ENCODE measurements at places on chromosomes 2 and 18.

DNA sequence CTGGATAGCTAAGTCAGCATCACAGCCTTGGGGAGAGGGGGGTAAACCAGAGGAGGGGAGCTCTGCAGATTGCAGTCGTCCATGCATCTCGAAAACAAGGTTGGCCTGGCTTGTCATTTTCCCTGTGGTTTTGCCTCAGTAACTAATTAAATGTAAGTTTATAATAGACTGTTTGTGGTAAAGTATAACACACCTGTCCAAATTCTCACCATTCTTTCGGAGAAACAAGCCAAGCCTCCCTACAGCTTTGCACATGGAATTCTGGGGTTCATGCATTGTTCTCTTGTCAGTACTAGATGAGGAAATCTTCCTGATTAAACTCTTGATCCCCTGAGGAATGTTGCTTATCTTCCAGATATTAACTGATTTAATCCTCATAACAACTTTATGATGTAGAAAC, 1065.2 kb upstream of the FAM98A start:
- DNase-seq, result no peak

DNA sequence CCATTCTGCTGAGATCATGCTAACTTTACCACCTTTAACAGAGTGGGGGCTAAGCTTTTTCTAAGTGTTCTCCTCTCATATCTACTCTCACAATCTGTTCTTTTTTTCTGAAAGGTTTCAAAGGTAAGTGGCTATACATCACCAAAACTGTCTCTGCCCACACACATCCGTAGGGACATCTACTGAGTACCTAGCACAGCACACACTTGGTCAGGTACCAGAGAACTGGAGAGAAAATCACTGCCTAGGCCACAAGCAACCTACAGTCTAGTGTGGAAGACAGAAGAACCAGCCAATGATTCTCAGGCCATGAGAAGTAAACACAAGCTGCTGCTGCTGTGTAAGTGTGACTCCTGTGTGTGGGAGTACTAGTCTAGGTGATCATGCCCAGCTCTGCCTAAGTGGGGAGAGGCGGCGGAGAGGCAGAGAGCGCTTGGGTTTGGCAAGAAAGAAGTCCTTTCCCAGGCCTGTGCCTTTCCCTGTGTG, 176.1 kb upstream of the ZFP36L2 start:
- DNase-seq, result no peak

DNA sequence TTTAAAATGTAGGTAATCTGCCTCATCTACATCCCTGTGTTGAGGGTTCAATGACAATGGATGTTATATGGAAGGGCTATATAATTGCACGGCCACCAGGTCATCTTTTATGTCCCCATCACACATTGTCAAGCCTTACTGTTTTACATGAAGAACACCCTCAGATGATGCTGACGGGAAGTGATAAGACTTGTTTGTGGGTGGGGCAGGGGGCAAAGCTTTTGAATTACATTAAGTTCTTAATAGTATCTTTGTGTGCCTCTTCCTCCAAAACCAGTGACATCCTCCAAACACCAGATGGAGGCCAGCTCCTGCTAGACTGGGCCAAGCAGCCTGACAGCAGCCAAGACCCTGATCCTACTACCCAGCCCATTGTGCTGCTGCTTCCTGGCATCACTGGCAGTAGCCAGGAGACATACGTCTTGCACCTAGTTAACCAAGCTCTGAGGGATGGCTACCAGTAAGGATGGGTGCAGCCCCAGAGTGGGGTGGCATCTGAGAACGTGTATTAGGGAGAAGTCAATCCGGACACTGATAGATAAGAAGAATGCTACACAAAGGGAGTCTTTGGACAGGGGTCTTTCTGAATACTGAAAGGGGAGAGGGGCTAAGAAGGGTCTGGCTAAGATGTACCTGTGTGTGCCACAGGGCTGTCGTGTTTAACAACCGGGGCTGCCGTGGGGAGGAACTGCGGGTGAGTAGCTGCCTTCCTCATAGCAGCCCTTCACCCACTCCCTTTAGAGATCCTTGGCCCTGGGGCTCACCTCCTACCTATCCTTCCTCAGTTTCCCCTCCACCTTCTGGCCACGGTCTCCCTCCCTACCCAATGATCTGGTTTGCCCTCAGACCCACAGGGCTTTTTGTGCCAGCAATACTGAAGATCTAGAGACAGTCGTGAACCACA, 5.3 kb downstream of the ABHD1 start:
- DNase-seq, result no peak

DNA sequence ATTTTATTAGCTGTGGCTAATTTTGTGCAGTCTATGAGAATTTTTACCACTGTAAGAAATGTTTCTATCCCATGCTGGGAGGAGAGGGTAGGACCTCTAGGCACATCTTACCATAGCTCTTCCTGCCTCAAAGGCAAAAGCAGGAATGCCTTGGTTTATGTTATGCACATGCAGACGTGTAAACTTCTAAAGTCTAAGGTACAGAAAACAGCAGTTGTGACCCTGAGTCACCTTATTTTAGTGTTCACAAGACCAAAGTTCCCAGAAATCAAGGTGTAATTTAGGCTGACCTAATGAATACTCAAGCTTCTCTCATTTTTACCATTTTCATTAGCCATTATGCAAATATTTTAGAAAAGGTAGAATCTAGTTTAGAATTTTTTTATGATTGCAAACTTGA, 15.4 kb upstream of the WIPF1 start:
- no peak for DNase-seq

DNA sequence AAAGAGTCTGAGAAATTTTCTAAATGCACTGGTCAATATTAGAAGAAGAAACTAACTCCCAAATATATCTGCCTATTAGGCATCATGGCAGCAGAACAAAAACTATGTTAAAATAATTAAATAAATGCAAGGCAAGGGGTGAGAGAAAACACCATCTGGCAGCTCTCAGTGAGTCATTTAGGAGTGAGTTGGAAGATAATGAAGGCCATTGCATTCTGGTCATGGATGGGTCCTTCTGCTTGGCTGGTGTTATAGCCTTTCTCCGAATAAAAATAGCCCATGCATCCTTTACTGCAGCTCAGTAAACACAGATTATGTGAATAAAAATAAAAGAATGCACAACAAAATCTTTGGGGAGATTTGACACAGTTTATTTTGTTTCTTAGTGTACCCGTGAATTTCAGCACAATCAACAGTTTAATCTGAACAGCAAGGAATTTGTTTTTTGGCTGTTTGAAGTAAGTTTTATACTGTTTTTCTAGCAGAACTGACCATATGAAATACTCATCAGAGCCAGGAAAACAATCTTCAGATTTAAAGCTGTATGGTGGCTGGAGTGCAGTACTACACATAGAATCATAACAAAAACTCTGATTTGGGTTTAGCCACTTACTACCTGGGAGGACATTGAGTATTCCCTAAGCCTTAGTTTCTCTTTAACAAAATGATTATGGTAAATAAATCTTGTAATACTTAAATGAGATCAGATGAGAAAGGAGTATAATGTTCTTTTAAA, 225.1 kb upstream of the ITGA4 start:
- no peak for DNase-seq

DNA sequence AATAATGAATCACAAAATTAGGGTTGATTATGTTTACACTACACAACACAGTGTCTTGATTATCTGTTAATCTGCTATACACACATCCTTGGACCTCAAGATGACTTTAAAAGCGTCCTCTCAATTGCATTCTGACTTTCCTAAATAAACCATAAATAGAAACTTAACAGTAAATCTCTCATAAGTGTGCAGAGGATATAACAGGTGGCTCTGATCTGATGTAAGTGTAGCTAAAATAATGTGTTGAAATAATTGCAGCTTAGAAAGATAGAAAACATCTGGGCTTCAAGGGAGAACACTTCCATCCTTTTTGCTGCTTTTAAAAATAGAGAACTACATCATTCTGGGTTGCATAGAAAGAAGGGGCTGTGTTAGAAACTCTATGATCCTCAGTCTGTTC, 78.4 kb upstream of the EFEMP1 start:
- peak; percentile 30 for DNase-seq

GRCh38 chr2:233338812-233339368, 15.4 kb upstream of the DGKD start:
- no peak for DNase-seq

DNA sequence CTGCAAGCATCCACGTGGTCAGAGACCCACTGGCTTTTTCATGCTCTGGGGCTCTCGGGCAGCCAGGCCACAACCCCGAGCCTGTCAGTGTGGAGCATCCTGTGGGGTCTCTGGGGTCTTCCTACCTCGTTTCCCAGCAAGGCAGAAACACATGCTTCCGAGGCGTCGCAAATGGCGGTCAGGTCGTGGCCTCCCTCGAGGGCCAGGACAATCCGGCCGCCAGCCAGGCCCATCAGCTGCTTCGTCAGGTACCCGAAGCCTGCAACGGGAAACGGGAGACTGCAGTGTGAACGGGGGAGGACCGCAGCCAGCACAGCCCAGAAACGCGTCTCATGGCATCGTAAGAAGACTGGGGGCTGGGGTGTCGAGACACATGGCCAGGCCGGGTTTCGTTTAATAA, 218.7 kb downstream of the TWIST2 start:
- no peak for DNase-seq

DNA sequence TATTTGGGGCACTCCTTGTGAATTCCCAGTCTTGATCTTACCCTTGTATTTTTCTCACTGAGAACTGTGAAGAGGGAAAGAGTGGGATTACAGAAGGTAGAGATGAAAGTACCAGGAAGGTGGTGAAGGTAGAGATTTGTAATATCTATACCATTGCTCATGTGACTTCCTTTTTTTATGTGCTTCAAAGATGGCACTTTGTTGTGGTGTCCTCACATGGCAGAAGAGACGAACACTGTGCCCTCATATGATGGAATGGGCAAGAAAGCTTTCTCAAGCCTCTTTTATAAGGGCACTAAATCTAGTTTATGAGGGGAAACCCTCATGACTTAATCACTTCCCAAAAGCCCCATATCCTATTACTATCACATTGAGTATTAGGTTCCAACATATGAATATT, 28.9 kb upstream of the PPM1B start:
- no peak for DNase-seq

DNA sequence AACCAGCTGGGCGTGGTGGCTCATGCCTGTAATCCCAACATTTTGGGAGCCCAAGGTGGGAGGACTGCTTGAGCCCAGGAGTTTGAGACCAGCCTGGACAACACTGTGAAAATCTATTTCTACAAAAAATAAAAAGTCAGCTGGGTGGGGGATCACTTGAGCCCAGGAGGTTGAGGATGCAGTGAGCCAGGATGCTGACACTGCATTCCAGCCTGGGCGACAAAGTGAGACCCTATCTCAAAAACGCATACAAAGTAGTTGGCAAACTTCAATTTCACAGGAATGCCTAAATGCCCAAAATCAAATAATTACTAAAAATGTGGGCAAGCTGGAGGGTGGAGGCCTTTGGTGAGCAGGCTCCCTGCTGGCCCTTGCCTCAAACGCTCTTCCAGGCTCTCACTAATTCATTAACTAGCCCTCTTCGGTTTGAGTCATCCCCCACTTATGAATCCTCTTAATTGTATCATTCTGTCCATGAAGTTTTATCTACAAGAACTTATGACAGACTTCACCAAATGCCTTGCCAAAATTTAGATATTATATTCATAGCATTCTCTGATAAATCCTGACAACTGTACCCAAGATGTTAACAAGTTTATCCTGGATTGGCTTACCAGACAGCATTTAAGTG, 68.7 kb upstream of the ZFP36L2 start:
- no peak for DNase-seq

DNA sequence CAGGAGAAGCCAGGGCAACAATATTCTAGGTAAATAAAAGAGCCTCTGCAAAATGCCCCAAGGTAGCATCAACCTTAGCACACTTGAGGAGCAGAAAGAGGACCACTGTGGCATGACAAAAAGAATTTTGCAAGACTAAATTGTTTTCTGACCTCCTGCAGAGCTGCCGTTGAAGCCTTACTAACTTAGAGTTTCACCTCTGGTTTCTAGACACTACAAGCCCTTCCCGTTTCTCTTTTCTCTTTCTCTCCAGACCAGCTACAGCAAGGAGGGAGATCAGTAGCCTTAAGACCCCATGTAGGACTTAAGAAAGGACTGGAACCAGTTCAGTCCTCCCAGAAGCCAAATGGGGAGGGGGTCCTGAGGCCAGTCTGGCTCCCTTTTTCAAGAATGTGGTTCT, 73.3 kb upstream of the SP3 start:
- DNase-seq, result no peak

GRCh38 chr2:170922634-170923494, 6.2 kb upstream of the GORASP2 start:
- no peak for DNase-seq

DNA sequence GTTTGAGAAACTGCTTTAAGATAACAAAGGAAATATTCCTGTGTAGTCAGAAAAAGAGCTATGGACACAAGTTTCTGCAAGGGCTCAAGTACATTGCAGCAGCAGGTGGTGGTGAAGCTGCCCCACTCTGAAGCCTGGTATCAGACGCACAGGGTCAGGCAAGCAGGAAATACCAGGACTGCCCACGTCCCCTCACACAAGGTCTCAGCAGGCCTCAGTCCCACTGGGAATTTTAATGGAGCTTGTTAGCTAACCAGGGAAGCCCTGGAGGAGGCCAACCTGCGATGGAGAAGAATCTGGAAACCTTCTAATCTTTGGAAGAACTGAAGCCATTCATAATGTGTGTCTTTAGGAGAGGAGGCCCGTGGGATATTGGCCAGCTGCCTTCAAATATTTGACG, 168.3 kb downstream of the UXS1 start:
- DNase-seq, result no peak

DNA sequence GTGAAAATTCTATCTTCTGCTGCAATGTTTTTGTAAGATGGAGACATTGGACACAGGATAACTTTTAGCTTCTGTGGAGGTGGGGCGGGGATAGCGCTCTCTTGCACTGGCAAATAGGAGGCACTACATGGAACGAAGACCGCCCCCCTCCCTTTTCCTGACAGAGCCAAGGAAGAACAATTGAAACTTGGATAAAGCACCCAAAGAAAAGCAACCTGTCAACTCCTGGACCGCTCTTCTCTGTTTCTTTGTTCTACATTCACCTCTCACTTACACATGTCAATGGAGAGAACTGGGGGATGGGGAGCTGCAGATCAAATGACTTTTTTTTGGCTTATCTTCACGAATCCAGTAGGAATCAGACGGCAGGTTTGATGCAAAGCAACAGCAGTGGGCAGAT, 126.3 kb upstream of the CHAC2 start:
- DNase-seq, result no peak

- DNase-seq, result no peak
These were observed 81.4 kb downstream of the CELF4 start for GRCh38 chr18:37483984-37484819.

DNA sequence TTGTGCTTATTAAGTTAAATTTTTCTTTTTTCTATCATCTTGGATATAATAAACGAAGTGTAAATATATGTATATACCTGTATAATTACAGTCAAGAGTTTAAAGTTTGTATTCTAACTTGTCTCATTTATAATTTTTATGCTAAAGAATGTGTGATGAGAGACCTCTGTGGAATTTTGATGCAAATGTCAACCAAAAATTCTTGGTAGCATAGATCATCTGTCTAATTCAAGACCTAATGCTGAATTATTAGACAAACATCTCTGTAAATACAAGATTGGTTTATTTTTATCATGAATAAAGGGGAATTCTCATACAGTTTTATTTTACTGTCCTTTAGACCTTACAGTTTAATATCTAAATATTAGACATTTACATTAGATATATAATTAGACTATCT, 149.2 kb upstream of the VWC2L start:
- DNase-seq, result no peak

GRCh38 chr2:26542194-26542455, 64.2 kb upstream of the OTOF start:
- no peak for DNase-seq
